NCI-H748 treated with DMSO at 0.1 percent for 48 hours (cell line): ENCODE measurements at places on chromosomes 5 and 9.
A peak's percentile ranks its signal among the peaks of the same experiment; 100 is the strongest.

DNA sequence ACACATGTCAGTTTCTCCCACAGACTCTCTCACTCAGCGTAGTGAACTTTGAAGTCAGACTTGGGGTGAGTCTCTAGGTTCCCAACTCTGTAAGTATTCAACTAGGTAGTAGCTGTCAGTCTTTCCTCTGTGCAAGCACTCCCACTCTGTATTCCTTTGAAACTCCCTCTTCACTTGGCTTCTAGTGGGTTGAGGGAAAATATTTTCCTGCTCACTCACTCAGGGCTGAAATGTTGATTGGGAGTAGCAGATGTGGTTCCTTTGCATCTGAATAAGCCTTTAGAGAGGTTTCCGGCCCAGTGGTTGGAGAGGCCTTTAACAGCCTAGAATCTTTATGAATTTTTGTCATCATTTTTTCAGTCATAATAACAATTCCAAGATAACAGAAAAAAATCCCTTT lies 18.1 kb upstream of the ARRDC3 start:
- DNase-seq, result no peak

- no peak for DNase-seq
These were observed 143.7 kb upstream of the IRX1 start for GRCh38 chr5:3451961-3452360.

DNA sequence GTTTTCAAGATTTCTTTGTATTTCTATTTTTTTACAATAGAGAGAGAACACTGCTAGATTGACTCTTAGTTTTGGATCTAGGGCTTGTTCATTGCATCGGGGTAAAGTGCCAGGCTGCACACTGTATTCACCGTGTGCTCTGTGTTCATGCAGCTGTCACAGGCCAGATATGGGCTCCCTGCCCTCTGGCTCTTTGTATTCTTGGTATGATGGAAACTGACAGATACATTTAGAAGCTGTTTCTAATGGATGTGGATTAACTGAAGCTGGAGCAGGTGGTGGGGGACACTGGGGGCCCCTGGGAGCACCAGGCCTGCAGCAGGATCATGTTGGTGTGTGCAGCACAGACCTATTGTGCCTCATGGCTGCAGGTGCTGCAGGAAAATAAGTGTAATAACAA lies 28.0 kb downstream of the SLC36A1 start:
- no peak for DNase-seq

DNA sequence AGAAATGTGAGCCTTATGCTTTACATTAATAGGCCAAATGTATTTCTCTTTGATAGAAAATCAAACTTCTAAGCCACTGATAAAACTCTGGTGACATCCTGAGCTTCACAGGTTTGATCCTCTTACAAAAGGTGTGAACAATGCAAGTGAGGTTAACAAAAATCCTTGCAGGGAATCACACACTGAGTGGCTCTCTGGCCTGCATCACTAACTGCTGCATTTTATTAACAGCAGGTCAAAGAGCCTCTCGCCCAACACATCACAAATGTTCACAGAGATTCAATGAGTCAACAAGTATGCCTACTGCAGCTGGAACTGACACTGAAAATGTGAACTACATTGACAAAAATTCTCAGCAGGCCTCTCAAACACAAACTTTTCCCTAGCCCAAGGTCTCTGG lies 122.3 kb downstream of the SEMA5A start:
- DNase-seq, result no peak

DNA sequence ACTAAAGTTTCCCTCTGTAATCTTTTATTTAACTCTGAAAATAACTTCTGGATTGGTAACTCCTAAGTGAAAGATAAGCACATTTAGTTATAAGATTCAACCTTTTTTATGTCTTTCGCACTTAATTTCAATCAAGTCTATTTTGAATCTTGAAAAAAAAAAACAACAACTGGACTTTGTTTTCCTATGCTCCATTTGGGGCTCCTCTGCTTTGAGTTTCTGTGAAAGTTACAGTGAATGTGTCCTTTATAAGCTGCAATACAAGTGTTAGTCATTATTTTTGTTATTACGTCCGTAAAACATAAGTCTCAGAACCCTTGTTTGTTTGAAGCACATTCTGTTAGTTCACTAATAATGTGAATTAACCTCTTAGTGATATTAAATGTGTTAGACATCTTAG lies 276.8 kb downstream of the ADAMTS6 start:
- no peak for DNase-seq

DNA sequence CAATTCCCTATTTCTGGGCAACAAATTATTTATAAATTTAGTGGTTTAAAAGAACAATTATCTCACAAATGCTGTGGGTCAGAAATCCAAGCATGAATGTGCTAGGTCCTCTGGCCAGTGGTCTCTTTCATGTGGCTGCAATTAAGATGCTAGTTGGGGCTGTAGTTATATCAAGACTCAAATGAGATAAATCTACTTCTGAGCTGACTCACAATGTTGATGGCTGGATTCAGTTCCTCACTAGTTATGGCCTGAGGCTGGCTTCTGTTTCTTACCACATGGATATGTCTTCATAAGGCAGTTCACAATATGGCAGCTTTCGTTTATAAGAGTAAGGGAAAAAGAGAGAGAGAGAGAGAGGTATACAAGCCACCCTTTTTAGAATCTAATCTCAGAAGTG lies 717.0 kb downstream of the PRELID2 start:
- no peak for DNase-seq

GRCh38 chr5:42876375-42876844 lies 64.7 kb upstream of the SELENOP start:
- no peak for DNase-seq

GRCh38 chr9:127344368-127345000 lies 52.5 kb upstream of the SLC2A8 start:
- no peak for DNase-seq

GRCh38 chr5:58407042-58407719 lies 52.7 kb downstream of the PLK2 start:
- no peak for DNase-seq

DNA sequence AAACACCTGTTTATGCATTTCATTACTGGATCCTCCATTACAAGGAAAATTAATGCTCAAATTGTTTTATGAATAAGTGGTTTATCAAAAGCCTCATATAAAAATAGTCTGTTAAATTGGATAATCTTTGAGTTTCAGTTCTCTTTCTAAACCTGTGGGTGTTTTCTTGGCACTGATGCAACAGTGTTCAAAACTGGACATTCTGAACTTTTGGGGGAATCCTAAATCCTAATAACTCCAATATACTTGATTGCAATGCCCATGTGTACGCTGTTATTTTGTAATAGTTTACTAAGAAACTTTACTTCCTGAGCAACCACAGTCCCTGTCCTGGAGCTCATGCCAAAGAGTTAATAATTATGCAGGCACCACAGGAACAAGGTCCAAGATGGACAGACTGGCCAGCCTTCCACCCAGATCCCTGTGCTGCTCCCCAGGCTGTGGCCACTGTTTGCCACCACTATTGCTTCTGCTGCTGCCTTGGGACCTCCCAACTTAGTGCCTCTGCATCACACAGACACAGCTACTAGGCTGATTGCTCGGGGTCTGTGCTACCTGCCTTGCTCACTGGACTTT lies 14.0 kb downstream of the IRGM start:
- DNase-seq, result no peak

DNA sequence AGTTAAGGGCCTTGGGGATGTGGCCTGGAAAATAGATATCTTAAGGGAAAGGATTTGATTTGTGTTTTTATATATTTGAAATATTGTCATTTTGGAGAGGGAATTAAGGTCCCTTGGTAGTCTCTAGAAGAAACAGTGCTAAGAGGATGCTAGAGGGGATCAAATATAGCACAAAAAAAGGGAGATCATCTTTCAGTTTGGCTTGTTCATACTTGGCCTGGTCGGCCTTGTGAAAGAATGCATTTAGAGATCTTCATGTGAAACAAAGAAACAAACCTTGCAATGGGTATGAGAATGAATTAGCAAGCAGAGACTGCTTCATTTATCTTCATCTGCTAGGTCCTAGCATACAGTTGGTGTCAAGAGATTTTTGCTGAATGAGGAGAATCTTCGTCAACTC lies 15.0 kb downstream of the DMRT2 start:
- DNase-seq, result no peak

GRCh38 chr9:71213633-71214032 lies 92.2 kb upstream of the TRPM3 start:
- DNase-seq, result no peak

- DNase-seq, result no peak
These were observed 109.4 kb downstream of the CDC42SE2 start for GRCh38 chr5:131373265-131373664.

- no peak for DNase-seq
These were observed 33.5 kb upstream of the CRB2 start for GRCh38 chr9:123322273-123323195.

DNA sequence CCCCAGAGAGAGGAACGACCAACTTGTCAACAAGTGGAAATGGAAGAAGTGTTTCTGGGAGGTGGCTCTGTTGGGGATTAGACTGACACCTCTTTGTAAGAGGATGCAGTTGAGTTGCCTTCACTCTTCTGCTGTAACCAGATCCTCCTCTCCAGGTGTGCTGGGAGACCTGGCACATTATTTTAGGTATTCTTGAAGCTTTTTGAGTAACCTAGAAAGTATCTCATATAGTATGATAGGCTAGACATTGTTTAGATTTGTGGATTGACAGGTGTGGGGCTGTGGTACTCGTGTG lies 21.6 kb downstream of the SNX30 start:
- DNase-seq, result no peak

DNA sequence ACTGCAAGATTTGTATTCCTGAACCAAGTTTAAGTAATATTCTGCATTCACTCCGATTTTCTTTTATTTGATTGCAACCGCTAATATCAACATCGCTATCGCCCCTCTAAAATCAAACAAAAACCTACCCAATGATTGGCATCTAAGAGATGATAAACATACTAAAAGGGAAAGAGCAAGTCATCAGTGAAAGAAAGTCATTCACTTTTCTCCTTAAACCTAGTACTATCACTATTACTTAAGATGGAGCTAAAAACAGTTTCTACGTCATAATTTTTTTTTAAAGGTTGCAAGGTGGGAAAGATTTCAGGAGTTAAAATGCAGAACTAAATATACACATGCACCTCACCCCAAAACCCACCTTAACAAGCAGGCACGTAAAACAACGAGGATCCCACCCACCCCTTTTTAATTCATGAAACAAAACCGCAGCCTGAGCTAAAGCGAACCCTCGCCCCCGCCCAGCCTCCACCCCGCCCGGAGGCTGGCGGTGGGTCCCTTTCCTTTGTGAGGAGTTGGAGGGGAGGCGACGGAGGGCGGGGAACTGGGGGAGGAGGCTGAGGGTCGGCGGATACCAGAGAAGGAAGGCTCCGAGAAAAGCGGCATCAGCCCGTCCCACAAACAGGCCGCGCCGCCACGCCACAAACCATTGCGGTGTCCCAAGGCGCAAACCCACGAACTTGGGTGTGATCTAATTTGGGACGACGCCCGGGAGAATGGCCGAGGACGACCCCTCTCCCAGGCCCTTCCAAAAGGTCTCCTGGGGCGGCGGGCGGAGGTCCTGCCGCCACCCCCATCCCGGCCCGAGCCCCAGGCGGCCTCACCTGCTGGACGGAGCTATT lies 861 bp downstream of the UBQLN1 start:
- no peak for DNase-seq

DNA sequence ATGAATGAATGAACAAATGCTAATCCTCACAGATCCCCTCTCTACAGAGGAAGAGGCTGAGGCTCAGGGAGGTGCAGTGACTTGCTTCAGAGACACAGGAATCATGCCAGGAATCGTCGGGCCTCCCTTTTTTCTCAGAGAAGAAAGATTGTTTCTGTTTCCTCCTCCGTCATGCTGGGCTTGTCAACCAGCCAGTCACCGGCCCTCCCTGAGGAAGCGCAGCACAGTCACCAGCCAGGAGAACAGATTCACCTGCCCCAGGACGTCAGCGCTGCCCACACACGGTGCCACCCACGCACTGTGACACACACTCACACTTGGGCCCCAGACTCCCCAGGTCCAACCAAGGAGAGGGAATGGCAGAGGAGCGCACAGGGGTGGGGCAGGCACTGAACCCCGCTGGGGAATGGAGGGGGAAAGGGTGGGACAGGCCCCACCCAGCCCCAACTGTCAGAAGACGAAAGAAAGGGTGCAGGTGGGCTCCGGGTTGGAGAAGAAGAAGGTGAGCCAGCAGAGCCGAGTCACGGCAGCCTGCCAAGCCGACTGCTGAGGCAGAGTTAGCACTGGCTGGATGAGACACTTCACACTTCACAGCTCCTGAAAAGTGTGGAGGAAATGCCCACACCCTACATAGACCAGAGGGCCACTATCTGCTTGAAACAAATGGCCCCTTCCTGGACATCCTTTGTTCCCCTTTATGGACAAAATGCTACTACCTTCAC lies 13.8 kb upstream of the ERGIC1 start:
- DNase-seq, result no peak

- peak; percentile 37 for DNase-seq
These were observed 2.3 kb downstream of the EFNA5 start for GRCh38 chr5:107668154-107669095.

GRCh38 chr5:134547579-134547978 lies 22.1 kb downstream of the JADE2 start:
- no peak for DNase-seq
